Muscle of leg (tissue), 16 donors: ENCODE measurements at places on chromosomes 3 and 15. TPM values are rescaled to one million over a fixed set of nuclear protein-coding genes. Genes with fewer than 3 reads are reported as not detected.
A peak's percentile ranks its signal among the peaks of the same experiment; 100 is the strongest.

- no peak for DNase-seq
- H3K36me3 ChIP-seq, result no peaks in the 10 kb centered on the region
- peaks cover 2% of the 10 kb centered on the region for H3K4me1 ChIP-seq
These were observed 5.1 kb upstream of the FLNB start for GRCh38 chr3:58003093-58003492.

DNA sequence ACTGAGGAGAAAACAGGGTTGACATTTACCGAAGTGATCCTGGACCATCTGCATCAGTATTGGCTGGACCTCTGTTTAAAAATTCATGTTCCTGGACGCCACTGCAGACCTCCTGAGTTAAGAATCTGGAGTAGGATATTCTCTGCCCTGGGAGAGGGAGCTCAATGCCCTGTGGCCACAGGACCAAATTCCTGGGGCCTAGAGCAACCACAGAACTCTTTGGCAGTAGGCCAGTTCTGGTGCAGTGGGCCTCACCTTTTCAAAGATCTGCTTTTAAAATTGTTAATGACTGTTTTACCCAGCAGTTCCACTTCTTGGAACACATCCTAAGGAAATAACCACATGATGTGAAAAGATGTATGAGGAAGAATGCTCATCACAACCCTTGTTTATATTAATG, 133.3 kb upstream of the ADPGK start:
- H3K36me3 ChIP-seq, result no peaks in the 10 kb centered on the region
- no peak overlapping the region for H3K4me3 ChIP-seq
- H3K4me1 ChIP-seq, result peaks cover 3% of the 10 kb centered on the region
- no peak for DNase-seq
- H3K27me3 ChIP-seq, result no peaks in the 10 kb centered on the region
- no peak overlapping the region for H3K27ac ChIP-seq

GRCh38 chr3:16304061-16305010, 39.3 kb downstream of the OXNAD1 start:
- no peaks in the 10 kb centered on the region for H3K4me1 ChIP-seq
- DNase-seq, result no peak
- H3K4me3 ChIP-seq, result no peak overlapping the region
- H3K27me3 ChIP-seq, result no peaks in the 10 kb centered on the region

- peak overlapping the region; percentile 20 for H3K27ac ChIP-seq
- H3K36me3 ChIP-seq, result peaks cover 11% of the 10 kb centered on the region
- H3K27me3 ChIP-seq, result no peaks in the 10 kb centered on the region
- peaks cover 28% of the 10 kb centered on the region for H3K4me1 ChIP-seq
These were observed 3.5 kb downstream of the FEM1B start for GRCh38 chr15:68281008-68281407.

DNA sequence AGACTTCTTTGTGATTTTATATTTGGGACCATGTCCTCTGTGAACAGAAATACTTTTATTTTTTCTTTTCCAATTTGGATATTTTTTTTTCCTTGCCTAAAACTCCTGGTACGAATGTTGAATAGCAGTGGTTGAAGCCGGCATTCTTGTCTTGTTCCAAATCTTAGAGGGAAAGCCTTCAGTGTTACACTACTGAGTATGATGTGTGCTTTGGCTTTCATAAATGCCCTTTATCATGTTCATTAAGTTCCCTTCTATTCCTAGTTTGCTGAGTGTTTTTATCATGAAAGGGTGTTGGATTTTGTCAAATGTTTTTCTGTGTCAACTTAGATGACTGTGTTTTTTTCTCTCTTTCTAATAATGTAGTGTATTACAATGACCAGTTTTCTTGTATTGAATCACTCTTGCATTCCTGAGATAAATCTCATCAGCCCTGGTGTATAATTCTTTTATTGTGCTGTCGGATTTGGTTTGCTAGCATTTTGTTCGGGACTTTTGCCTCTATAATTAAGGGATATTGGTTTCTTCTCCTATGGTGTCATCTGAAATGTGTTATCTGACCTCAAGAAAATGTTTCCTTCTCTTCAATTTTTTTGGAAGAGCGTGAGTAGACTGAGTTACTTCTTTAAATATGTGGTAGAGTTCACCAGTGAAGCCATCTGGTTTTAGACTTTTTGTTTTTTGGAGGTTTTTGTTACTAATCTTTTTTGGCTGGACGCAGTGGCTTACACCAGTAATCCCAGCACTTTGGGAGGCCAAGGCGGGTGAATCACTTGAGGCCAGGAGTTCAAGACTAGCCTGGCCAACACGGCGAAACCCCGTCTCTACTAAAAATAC, 33.3 kb downstream of the MAP1A start:
- H3K4me1 ChIP-seq, result no peaks in the 10 kb centered on the region
- H3K4me3 ChIP-seq, result no peak overlapping the region
- no peak overlapping the region for H3K27ac ChIP-seq
- no peaks in the 10 kb centered on the region for H3K27me3 ChIP-seq
- DNase-seq, result peak; percentile 4

MOBP gene
- 0.08 TPM for polyA plus RNA-seq
